ENCODE measurements at places on chromosomes 4 and X. TPM values are rescaled to one million over a fixed set of nuclear protein-coding genes. Genes with fewer than 3 reads are reported as not detected.

Gene ABCG2
- 11.9 TPM for total RNA-seq

Gene XPNPEP2
- not detected for total RNA-seq

Gene SAGE1
- not detected for total RNA-seq

Gene TLR3
- total RNA-seq = 6.7 TPM

Gene RTL3
- total RNA-seq = 3.0 TPM

Gene ZMYM3
- 34.0 TPM for total RNA-seq

Gene WNK3
- 3.6 TPM for total RNA-seq

Gene KCTD8
- not detected for total RNA-seq

Gene SETD7
- 25.3 TPM for total RNA-seq

Gene SRPX2
- 58.5 TPM for total RNA-seq

Gene CD40LG
- total RNA-seq = not detected

Gene SLC6A14
- not detected for total RNA-seq

Gene KIT
- total RNA-seq = 0.02 TPM

Gene CSAG3
- 2.6 TPM for total RNA-seq

Gene TKTL2
- total RNA-seq = not detected

Gene LETM1
- 23.1 TPM for total RNA-seq

Gene MAGEC2
- 77.9 TPM for total RNA-seq

Gene PDS5A
- 51.1 TPM for total RNA-seq

Gene KLB
- not detected for total RNA-seq

Gene SHOX
- not detected for total RNA-seq

Gene RENBP
- total RNA-seq = not detected

Gene PPM1K
- total RNA-seq = 23.3 TPM

Gene GPRASP3
- total RNA-seq = 3.8 TPM

Gene TMPRSS11F
- total RNA-seq = not detected

Gene PALLD
- 21.6 TPM for total RNA-seq

Gene NKX3-2
- total RNA-seq = 2.6 TPM

Gene APEX2
- 38.4 TPM for total RNA-seq

Gene NLGN3
- 0.15 TPM for total RNA-seq

Gene NXF3
- total RNA-seq = 1.4 TPM

Gene DHRSX
- 22.2 TPM for total RNA-seq

Gene NUDT11
- 4.1 TPM for total RNA-seq

Gene SYAP1
- 34.8 TPM for total RNA-seq
